ENCODE measurements at places on chromosomes 13 and 19. TPM values are rescaled to one million over a fixed set of nuclear protein-coding genes. Genes with fewer than 3 reads are reported as not detected.

DNA sequence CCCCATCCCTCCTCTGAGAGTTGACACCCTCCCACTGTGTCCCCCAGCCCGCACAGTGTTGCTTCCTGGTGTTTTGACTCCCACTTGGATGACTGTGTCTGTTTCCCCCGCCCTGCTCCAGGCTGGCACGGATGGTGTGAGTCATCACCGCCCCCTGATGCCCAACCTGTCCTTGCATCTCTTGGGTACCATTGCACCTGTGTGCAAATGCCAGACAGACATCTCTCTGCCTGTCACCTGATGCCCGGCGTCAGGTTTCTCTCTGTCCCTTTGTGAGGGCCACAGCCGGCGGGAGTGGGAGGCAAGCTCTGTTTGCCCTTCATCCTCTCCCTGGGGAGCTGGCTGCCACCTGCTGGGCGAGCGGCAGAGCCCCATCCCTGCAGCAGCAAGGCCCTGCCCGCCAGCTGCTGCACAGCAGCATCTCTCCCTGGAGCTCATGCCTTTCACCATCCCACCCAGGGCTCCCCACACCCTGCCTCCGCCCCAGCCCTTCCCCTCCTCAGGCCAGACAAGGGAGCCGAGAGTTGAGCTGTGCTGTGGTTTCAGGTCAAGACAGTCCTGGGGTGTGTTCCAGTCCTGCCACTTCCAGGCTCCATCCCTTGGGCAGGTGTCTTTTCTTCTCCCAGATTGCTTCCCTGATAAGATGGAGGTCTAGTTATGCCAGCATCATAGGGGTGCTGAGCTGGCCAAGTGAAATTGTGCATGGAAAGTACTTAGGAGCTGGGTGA, 29.7 kb downstream of the NKPD1 start:
- peak; percentile 62 for ATAC-seq

ONECUT3 gene
- not detected for total RNA-seq

DNA sequence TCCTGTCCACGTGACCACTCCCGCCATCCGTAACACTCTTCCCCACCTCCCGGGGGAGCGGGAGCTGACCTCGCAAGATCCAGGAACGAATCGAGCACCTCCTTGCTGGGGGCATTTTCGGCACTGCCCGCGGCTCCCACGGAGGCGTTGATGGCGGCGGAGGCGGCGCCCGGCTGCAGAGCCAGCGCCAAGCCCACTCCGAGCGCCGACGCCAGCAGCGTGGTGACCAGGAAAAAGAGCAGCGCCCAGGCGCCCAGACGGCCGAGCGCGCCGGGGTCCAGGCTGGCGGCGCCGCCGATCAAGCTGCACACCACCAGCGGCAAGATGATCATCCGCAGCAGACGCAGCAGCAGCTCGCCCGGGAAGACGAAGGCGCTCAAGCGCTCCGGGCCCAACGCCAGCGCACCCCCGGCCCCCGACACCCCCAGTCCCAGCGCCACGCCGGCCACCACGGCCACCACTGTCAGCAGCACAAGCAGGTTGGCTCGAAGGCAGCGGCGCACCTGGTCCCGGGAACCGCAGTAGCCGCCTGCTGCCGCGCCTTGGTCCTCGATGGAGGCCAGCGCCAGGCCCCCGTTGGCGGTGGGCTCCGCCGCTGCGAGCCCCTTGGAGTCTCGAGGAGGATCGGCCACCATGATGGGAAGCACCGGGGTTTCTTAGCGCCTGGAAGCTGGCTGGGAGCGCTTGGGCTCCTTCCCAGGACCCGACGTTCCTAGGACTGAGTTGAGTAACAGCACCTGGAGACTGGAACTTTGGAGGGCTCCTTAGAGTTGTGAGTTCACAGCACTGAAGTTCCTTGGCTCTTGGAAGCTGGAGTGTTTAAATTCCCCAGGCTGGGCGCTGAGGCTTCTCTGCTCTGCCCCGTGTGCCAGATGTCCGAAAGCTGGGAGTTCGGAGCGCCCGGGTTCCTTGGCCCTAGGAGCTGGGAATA, 798 bp downstream of the SLC1A5 start:
- ATAC-seq, result no peak

PTH2 gene
- not detected for total RNA-seq

GRCh38 chr13:108500711-108501110, 128.7 kb upstream of the MYO16 start:
- no peak for ATAC-seq

ZNF583 gene
- 3.8 TPM for total RNA-seq

DNA sequence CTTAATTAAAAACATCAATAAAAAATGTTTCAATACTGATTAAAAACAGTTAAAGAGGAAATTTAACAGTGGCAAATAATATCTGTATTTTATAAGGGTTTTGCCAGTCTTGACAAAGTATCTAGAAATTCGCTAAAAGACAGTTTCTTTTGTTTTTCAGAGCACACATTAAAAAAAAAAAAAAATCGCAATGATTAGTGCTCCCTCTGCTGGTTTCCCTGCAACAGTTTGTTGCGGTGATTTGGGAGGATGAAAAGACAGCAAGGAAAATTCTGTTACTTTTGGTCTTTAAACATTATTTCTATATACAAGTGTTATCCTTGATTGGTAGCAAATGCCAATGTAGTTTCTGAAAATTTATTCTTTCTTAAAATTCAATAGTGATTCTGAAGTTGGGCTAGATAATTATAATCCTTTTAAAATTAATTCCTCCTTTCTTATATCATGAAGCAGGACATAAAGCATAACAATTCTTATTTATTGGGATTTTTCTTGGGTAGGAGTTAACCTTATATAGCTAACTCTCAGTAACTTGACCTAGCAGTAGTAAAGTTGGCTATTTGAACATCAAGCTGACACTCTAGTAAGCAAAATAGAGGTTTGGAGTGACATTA, 23.1 kb upstream of the SPRY2 start:
- no peak for ATAC-seq

DNA sequence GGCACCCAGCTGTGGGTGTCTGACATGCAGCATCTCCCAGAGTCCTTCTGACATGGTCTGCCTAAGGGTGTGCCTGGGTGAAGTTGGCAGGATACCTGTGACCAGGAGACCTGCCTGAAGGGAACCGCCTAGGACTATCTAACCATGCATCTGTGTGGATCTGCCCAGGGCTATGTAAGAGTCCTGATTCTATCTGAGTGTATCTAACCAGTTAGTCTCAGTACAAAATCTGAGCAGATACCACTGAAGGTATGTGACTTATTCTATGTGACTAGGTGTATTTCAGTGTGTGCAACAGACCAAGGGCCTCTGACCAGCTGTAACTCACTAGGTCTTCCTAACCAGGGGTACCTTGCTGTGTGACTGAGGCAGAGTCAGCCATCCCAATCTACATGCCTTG, 28.2 kb upstream of the FBL start:
- ATAC-seq, result no peak

DNA sequence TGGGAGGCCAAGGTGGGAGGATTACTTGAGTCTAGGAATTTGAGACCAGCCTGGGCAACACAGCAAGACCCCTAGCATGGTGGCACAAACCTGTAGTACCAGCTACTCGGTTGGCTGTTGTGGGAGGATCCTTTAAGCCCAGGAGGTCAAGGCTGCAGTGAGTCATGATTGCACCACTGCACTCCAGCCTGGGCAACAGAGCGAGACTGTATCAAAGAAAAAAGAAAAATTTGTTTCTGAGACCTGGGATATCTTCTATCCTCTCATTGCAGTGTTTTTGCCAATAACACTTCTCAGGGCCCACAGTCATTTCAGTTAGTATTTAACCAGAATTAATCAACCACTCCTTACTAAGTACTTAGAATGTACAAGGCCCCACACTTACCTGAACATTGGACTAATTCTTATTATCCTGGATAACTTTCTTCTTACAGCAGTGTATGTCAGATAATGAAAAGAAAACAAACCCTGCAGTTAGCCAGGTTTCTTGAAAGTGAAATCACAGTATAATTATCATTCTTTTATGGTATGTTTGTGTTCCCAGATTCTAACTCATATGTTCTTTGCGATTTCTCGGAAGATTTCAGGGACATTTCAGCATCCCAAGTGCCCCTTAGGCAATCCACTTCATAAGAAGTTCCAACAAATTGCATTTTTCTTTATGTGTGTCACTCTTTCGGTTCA, 75.6 kb upstream of the KLF5 start:
- no peak for ATAC-seq

NLRP11 gene
- total RNA-seq, result 0.11 TPM

GRCh38 chr19:12695997-12696365, 450 bp downstream of the FBXW9 start:
- peak; percentile 19 for ATAC-seq

ISYNA1 gene
- 15.9 TPM for total RNA-seq

DNA sequence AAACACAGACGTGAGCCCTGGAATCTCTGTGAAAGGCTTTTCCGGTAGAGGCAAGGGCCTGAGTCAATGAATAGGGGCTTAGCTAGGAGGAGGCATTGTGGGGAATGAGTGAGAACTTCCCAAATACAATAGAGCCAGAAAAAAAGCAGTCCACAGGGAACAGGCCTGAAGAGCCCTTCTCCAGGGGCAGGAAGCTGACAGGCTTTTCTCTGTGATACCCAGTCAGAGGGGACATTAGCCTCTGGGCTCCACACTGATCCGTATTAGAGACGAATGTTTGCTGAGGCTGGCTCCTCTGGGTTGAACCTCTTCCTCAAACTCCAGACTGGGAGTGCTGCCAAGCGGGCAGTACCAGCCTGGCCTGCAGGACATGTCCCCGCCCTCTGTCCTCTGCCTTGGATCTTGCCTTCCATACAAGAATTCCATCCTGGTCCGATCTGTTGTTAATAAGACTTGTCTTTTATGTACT, 2.3 kb downstream of the DHRS12 start:
- no peak for ATAC-seq

DNA sequence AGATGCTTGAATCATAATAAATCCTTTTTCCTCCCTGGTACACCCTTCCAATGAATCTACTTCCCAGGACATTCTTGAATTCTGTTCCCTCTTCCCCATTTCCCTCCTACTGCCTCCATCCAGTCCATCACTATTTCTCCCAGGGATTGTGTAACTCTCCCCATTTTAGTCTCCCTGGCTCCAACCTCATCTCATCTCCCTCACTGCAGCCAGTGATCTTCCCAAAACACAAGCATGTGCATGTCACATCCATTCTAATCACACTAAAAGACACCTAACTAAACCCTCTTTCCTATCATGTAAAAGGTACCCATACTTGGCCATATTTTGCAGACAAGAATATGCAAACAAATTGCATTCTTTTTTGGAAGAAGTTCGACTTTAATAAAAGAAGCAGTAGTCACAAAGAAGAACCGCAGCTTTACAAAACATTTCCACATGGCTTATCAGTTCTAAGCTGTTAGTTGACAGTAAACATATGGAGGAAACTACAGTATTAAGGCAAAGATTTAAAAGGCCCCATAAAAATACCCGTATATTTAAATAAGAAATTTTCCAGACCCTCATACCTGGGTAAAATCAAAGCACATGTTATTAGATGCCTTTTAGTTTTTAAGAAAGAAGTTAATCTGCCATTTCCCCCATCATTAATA, 111.0 kb downstream of the KCTD12 start:
- ATAC-seq, result no peak

- no peak for ATAC-seq
These were observed 39.1 kb downstream of the LYL1 start for GRCh38 chr19:13063461-13064091.

IGSF23 gene
- not detected for total RNA-seq

DNA sequence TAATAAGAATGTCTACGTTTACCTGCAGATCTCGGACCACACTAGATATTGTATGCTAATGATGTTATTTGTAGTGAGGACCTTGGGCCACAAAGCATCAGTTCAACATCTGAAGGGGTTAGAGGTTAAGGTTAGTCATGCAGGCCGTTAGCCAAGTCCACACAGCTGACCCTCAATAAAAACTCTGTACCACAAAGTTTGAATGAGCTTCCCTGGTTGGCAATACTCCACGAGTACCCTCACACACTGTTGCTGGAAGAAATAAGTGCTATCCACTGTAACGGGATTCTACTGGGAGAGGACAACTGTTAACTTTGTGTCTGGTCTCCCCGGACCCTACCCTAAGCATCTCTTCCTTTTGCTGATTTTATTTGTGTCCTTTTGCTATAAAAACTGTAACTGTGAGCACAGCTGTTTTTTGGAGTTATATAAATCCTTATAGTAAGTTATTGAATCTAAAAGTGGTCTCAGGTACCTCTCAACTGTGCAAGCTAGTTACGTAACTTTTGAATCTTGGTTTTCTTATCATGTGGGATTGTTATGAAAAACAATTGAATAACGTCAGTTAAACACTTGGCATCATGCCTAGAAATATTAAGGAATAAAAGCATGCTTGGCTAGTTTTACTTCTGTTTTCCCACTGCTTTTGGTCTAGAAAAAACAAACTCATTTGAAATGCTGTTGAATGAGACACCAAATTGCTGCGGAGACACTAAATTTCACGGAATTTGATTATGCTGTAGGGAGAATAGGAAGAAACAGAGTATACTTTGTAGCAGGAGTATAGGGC, 181.5 kb downstream of the DNAJC3 start:
- ATAC-seq, result no peak
